Brain pericyte (primary cell): ENCODE measurements at places on chromosomes 3 and 15.

- DNase-seq = no peak
Observed at GRCh38 chr15:80816049-80816653, 37.0 kb downstream of the CEMIP start.

DNA sequence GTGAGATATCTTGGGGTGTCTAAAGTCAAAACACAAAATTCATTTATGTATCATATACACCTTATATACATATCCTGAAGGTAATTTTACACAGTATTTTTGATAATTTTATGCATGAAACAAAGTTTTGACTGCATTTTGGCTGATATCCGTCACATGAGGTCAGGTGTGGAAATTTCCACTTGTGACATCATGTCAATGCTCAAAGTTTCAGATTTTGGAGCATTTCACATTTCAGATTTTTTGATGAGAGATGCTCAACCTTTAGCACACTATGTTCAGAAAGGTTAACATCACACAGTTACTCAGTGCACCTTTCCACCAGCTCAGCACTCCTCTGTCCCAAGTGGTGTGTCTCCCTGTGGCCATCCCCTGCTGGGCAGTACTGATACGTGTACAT is 37.7 kb upstream of the CPB1 start:
- no peak for DNase-seq

DNA sequence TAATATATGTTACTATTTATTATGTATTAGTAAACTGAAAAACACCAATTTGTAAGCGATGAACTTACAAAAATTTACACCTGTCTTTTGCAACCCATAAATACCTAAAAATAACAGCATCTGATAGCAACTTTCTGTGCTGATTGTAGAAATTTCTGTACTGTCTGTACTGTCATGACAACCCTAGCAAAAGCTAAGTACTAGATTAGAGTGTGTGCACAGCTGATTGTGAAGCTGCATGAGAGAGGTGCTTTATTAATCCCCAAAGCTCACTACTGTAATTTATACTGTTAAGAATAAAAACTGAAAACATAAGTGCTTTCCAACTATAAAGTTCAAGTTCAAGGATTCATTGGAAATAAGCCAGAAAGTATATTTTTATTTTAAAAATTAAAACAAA is 815 bp downstream of the BCL2A1 start:
- DNase-seq = no peak

GRCh38 chr15:100301910-100302431 is 39.8 kb downstream of the ADAMTS17 start:
- no peak for DNase-seq

DNA sequence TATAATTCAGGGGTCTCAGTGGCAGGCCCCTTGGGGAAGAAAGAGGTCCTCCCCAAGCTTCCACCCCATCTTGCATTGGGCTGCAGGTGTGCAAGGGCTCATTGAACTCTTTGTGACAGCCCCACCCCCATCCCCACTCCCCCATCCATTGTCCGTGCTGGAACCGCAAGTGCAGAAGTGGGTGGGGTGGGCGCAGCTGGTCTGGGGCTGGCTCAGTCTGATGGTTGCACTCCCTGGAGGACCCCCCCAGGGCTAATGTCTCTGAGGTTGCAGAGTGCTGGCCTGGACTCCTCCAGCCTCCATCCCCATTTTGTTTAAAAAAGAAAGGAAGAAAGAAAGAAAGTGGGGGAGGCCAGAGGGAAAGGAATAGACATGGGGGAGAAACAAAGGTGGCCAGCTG is 42.3 kb upstream of the ARL8B start:
- no peak for DNase-seq

DNA sequence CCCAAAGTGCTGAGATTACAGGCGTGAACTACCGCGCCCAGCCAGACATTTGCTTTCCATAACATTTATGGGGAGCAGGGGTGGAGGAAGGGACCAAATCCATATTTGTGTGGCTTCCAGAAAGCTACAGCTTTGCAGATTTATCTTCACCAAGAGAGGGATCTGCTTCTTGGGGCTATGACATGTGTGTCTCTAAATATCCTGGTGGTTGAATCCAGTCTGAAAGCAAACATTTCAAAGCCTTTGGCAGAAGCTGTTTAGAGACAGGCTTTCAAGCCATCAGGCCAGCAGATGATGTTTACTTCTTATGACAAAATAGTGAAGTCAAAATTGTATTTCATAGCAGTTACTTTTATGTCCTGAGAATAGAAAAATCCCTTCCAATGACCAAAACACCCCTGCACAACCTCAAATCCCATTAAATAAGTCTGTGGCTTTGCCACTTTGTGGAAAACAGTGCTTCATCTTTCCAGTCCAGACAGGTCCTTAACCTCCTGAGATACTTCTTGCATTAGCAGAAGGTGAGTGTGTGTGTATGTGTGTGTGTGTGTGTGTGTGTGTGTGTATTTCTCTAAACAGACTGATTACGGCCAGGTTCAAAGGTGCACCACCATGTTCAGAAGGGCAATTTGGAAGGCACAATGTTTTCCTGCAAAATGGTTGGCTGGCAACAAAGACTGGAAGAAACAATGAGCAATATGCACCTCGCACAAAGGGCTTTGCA is 191.4 kb upstream of the LRIG1 start:
- no peak for DNase-seq

GRCh38 chr15:77093436-77093835 is 22.5 kb upstream of the TSPAN3 start:
- DNase-seq = no peak

DNA sequence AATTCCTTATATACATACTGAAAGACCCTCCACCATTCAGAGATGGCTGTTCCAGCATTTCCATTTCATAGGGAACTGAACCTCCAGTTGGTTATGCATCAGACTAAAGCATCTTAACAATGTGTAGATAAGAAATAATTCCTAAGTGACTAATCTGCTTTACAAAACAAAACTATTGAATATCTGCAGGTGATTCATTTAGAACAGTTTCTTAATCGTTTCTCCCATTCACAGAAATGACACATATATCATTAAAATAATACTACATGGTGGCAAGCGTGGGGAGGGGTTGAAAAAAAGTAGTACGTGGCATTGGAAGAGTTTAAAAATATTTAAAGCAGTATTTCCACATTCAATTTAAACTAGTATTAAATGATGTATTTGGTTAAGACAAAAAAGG is 19.5 kb downstream of the COPS2 start:
- DNase-seq = no peak
